T follicular helper cell (primary cell): ENCODE measurements at places on chromosomes 7 and 10.

DNA sequence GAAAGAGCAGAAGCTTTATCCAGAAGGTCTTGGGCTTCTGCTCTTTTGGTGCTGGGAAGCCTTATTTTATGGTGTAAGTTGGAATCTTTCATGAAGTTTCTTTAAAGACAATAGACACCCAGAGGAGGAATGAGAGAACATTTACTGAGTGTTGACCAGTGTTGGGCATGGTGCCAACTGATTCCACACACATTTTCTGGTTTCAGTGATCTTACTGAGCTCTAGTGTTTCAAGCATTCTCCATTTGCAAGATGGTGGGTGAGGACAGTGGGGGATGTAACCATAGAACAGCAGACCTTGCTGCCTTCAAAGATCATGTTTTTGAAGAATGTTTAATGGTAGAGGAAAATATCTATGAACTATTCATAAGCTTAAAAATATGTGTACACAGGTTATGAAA lies 114.6 kb downstream of the LRMDA start:
- no peak for DNase-seq

GRCh38 chr7:6385110-6385781 lies 62.5 kb downstream of the DAGLB start:
- no peak for DNase-seq

- no peak for DNase-seq
Measured at GRCh38 chr7:90594751-90595317, 1.3 kb upstream of the CDK14 start.

DNA sequence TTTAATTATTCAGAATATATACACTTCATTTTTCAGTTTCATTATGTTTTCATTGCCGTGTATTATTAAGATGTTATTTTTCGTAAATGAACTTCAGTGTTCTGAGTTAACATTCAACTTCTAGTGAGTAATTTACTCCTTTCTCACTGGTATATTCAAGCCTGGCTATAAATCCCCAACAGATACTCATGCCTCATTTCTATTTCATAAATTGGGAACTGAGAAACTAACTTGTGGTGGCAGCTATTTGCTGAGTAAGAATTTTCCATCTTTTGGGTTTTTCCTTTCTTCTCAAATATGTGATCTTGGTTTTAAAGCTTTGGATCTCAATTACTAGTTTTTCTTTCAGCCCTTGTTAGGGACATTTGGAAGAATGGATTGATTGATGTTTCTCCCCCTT lies 281.1 kb downstream of the CDK14 start:
- DNase-seq = no peak

DNA sequence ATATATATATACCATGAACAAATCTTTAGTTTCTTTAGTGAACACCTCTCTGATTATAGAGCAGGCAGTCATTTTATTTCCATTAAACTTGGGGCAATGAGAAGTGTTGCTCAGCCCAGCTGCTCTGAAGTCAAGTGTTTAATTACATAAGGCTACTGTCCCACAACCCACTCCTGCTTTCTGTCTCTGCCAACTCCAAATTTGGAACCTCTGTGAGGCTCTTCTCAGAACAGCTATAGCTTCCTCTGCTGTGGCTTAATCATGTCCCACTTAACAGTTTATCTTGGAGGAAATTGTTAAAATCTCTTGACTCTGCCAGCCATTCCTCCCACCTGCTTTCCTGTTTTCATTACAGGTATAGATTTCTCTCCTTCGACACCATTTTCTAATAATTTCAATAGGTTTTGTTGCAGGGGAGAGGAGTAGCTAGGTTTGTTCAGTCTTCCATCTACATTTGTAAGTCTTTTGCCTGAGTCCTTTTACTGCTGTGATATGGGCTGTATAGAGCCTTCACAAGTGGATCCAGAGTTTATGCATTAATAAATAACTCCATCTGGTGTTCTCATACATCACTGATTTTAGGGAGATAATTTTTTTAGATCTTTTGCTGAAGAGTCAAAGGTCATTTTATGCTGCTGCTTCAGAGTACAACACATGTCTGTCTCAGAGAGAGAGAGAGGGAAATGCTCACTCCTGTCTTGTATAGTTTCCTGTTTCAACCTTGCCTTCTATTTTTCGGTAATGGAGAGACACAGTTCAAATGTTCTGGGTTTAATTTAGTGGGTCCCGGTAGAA lies 170.4 kb downstream of the WNT2 start:
- no peak for DNase-seq

DNA sequence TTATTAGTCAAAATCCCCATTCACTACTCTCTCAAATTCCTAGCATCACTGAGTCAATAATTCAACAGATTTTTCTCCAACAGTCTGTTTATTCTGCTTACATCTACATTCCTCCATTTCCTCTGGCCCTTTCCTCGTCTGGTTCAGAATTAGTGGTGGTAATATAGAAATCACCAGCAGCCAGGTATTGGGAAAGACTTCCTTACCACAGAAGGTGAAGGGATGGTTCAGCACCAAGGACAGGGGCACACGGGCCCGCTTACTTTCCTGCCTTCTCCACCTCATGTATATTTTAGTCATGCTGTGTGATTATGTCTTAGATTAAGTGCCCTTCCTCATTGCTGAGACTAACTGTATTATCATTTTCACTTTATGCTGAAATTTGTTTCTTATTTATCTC lies 70.4 kb upstream of the APBB1IP start:
- DNase-seq = no peak

GRCh38 chr7:44066494-44067063 lies 1.2 kb upstream of the PGAM2 start:
- DNase-seq = no peak

GRCh38 chr10:128527711-128528110 lies 401.5 kb upstream of the MKI67 start:
- no peak for DNase-seq

DNA sequence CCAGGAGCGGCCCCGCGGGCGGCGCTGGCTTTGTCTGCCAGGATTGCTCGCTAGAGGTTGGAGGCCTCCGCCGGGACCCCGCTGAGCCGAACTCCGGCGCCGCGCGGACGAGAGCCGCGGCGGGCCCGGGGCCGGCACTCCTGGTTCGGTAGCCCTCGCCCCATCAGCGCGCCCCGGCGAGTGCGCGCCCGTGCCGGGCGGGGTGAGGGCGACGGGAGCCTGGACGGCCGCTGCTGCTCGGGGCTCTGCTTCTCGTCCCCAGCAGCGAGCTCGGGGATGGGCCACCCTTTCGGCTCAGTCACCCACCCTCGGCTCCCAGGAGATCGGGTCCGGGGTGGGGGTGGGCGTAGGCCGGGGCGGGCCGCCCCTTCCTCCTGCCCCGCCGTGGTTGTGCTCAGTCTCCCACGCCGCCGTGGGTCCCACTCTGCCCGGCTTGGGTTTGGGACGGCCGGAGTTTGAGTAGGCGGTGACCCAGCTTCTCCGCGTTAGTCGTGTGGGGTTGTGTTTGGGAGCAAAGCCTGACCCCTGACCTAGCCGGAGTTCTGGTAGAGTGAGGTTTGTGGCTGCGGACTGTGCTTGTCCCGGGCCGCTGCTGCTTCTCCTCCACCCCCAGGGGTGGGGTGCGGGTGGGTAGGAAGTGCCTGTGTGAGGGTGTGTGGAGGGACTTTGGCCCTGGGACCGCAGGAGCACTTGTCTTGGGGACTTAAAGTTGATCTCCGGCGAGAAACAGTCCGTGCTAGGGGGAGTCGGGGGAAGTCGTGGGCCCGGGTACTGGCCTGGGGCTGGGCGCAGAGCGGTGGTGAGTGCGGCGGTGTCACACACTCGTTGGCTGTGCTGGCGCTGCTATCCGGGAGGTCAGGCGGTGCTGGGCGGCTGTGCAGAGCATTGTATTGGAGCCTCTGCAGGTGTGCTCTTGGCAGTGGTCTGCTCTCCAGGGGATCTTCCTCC lies 677 bp downstream of the TSPAN14 start:
- DNase-seq = no peak

GRCh38 chr7:50564171-50564570 lies 1.0 kb downstream of the DDC start:
- DNase-seq = no peak

DNA sequence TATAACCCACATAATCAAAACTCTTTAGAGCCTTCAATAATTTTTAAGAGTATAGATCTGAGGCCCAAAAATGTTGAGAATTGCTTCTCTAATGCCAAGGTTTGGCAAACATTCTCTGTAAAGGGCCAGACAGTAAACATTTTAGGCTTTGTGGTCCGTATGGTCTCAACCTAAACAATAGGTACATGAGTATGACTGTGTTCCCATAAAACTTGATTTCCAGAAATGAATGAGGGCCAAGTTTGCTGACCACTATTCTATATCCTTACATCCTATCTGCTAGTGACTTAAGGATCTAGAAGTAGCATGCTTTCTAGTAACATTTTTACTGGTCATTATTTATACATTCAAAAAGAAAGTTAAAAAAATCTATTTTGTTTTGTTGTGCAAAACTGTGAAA lies 58.9 kb downstream of the MPP7 start:
- no peak for DNase-seq

DNA sequence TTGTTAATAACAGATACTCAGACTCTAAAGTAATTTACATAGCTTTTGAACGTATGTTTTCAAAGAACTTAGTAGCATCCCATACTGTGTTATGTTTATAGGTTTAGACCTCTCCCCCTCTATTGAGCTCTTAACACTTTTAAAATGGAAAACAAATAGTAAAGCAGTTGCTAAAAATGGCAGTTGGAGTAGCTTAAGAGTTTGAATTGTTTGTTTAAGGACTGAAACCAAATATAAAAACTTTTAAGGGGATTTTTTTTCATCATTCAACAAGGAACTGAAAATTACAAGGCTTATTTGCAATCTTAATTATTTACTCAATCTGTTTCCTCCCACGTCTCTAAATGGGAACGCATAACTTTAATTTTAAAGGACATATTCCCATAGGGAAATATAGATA lies 1.6 kb upstream of the SPAG6 start:
- no peak for DNase-seq
